ENCODE measurements at places on chromosomes 13 and 19.

GRCh38 chr19:42313096-42313839 is at the start of gene TMEM145:
Gene TMEM145 (plus strand): TSS chr19:42313309. CDS start chr19:42313377, 68 bp downstream.
- DNase-seq, result peak; percentile 34

DNA sequence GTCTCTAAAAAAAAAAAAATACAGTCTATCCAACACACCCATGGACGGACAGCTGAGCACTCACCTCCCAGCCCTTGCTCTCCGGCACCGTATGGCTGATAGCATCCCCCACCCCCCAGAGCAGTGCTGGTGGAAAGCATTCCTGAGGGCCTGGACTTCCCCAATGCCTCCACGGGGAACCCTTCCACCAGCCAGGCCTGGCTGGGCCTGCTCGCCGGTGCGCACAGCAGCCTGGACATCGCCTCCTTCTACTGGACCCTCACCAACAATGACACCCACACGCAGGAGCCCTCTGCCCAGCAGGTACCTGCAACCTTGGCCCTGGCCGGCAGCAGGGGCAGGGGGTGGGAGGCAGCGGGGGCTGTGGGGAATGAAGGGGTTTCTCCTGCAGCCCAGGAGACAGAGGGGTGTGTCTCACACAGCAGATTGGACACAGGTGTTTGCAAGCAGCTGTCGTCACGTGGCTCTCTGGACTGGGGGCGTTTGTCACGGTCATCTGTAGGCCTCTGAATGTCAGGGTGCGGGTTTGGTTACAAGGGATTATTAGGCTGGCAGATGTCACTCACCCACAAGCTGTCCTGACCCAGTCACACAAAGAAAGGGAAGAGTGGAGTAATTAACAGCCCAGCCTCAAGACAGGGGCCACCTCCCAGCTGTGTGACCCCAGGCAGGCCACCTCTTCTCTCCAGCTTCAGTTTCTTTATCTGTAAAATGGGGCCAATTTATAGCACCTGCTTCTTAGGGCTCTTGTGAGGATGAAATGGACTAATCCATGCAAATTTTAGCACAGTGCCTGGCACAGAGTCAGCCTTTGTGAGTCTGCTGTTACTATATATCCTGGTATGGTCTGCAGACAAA is 19.3 kb downstream of the PLD3 start:
- no peak for DNase-seq

GRCh38 chr13:105007166-105007808 is 1528.2 kb downstream of the EFNB2 start:
- DNase-seq, result no peak

- no peak for DNase-seq
Measured at GRCh38 chr13:46983881-46984280, 87.0 kb upstream of the HTR2A start.

DNA sequence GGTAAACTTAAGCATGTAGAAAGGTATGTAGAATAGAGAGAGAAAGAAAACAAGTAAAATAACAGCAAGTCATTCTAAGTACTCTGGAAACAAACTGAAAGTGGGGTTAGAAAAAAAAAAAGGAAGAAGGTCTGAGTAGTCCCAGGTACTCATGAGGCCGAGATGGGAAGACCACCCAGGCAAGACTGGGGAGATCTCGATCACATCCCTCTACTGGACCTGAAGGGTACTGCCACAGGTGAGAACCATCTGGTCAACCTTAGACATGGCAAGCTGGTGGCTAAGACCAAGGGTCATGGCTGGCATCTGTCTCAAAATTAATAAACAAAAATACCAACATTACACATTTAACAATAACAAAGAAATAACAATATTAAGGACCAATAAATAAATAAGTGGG is 36.3 kb upstream of the ZNF724 start:
- no peak for DNase-seq

GRCh38 chr19:51531349-51532315 is at the start of gene SIGLEC6:
Gene SIGLEC6 (minus strand): TSS chr19:51531670. CDS start chr19:51531648, 22 bp downstream.
- DNase-seq, result no peak

GRCh38 chr13:71464686-71465085 is 402.3 kb downstream of the DACH1 start:
- DNase-seq, result no peak

- DNase-seq, result no peak
Measured at GRCh38 chr13:41563341-41563983, 106.1 kb downstream of the RGCC start.

DNA sequence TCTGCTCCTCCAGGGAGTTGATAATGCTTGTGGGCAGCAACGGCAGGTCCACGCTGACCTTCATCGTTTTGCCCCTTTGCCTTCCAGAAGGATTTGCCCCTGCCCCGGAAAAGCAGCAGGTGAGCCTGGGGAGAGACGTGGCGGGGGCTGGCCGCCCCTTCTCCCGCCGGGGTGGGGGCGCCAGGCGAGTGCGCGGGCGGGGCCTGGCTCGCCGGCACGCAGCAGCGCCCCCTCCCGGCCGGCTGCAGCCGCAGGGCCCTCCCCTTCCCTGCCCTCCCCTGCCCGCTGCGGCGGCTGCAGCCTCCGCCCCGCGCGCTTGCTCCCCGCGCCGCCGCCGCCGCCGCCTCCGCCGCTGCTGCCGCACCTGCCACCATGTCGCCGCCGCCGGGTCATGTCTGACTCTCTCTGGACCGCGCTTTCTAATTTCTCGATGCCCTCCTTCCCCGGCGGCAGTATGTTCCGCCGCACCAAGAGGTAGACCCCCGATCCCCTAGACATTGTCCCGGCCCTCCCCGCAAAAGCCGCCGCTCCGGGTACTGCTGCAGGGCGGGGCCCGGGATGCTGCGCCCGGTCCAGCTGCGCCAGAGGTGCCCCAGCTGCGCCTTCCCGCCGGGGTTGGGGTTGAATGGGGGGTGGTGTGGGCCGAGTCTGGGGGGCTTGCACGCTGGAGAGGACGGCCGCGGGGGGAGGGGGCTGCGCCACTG is at the start of gene MAST1:
Gene MAST1 (plus strand): TSS at position 334 of the 704 bp plus-strand sequence. CDS start 58 bp downstream, at position 392.
- peak; percentile 65 for DNase-seq

- no peak for DNase-seq
Measured at GRCh38 chr19:18223860-18224524, 2.2 kb downstream of the PDE4C start.

- no peak for DNase-seq
Measured at GRCh38 chr13:101053301-101054093, 362.8 kb downstream of the NALCN start.

- no peak for DNase-seq
Measured at GRCh38 chr13:32225481-32225931, 89.7 kb downstream of the ZAR1L start.

GRCh38 chr13:95235199-95235756 is 66.0 kb downstream of the ABCC4 start:
- no peak for DNase-seq

DNA sequence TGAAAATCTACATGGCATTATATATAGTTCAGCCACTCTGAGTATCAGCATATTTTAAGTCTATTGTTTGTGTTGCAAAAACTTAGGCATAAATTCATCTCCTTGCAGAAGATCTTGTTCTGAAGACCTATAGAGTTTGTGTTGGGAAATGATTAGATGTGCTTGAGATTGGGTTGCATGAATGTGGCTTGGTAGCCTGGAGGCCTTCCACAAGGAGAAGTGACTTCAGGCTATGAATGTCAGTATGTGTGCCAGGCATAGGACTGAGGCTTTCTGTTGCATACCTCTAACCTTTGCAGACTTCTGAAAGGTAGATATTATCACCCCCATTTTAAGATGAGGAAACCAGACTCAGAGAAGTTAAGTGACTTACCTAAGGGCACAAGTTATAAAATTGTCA is 188.6 kb downstream of the OLFM4 start:
- no peak for DNase-seq

GRCh38 chr19:11577451-11578257 is at the start of gene ACP5:
Gene ACP5 (minus strand): TSS chr19:11577645. CDS start chr19:11577317, 328 bp downstream.
- no peak for DNase-seq

DNA sequence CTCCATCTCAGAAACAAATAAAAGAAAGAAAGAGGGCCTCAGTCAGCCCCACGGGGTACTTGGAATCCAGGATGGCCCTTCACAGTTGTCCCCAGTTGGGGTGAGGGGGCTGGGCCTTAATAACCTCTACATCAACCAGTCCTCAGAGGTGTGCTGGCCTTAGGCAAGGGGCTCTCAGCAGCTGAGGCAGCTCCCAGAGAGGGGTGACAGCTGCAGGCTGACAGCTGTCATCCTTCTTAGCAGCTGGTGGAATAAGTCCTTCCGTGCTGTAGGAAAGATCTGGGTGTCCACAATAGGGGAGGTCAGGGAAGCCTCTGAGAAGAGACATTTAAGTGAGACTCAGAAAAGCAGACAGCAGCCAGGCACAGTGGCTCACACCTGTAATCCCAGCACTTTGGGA is 7.4 kb downstream of the BCAM start:
- no peak for DNase-seq

- no peak for DNase-seq
Measured at GRCh38 chr13:111475488-111475887, 155.0 kb downstream of the TEX29 start.

GRCh38 chr13:64069892-64070291 is 2654.2 kb upstream of the PCDH20 start:
- no peak for DNase-seq

DNA sequence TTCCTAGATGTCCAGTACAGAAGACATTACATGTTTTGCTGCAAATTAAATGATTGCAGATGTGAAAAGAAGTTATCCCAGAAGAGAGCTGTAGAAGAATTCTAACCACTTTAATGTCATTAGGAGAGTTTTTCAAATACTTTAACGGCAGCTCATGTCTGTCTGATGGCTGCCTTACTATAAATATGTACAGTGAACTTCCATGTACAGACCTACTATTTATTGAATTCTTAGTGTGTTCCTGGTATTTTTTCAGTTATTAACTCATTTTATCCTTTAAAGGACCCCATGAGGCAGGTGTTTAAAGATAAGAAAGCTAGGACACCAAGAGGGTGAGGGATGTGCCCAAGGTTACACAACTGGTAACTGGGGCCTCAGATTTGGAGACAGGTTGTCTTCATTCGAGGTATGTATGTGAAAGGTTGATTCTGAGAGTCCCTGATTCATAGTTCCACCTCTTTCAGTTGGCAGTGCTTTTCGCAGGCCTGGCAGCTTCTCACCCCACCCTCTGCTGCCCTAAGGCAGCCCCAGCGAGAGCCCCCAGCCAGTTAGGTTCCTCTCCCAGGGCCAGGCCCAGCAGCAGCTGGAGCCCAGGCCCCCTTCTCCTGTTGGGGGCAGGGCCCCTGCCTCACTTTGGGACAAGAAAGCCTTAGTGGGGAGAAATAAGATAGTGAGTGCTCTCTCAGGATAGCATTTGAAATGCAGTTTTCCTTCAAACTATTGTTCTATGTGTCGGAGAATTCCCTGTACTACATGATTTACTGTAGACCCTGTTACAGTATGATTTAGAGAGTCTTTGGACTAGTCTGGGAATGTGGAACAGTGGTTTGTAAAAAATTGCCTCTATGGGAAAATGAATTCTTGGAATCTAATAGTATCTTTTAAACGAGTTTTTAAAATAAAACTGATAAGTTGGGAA is 67.7 kb upstream of the TEX29 start:
- no peak for DNase-seq

DNA sequence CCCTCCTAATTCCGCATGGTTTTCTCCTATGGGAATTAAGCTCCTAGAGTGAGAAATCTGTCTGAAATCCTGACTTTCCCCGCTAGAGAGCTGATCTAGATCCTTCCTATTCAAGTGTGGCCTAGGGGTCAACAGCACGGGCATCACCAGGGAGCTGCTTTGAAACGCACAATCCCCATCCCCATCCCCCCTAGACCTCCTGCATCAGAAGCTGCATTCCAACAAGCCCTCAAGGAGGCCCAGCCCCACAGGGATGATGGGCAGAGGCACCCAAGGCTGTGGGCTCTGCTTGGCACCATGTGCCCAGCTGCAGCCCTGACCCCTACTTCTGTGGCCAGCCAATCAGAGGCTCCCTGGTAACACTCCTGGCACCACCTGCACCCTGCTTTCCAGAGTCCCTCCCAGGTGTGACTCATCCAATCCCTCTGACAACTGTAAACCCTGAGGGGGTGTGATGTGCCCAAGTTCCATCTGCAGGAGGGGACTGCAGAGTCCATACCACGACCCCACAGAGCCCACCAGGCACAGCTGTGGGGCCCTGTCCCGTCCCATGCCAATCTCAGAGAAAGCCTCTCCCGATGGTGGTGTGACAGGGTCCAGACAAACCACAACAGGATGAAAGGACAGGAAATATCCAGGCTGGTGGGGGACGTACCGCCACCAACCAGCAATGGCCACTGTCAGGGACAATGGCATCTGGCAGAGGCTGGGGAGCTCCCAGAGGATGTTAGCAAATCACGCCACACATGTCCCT is 19.8 kb upstream of the SLC35E1 start:
- DNase-seq, result no peak

GRCh38 chr13:46146898-46147297 is 35.1 kb downstream of the LCP1 start:
- DNase-seq, result no peak

GRCh38 chr19:28028881-28029444 is 1184.0 kb downstream of the UQCRFS1 start:
- no peak for DNase-seq

DNA sequence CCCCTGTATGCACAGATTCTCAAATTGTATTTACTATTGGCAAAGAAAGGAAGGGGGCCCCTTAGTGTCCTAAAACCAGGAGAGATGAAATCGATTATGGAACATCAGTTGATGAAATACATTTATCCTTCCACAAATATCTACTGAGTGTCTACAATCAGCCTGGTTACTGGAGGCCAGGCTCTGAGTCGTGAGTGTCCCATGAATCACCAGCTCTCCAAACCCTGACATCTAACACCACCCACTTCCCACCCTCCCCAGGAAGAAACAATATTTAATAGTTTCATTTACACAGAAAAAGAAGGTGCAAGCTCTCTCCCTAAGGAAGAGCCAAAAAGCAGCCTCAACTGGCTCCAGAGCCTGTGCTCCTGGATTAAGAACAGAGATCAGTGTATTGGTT is 25.2 kb downstream of the KCTD15 start:
- no peak for DNase-seq
